Amniotic stem cell (primary cell): ENCODE measurements at places on chromosomes 2 and 18.

DNA sequence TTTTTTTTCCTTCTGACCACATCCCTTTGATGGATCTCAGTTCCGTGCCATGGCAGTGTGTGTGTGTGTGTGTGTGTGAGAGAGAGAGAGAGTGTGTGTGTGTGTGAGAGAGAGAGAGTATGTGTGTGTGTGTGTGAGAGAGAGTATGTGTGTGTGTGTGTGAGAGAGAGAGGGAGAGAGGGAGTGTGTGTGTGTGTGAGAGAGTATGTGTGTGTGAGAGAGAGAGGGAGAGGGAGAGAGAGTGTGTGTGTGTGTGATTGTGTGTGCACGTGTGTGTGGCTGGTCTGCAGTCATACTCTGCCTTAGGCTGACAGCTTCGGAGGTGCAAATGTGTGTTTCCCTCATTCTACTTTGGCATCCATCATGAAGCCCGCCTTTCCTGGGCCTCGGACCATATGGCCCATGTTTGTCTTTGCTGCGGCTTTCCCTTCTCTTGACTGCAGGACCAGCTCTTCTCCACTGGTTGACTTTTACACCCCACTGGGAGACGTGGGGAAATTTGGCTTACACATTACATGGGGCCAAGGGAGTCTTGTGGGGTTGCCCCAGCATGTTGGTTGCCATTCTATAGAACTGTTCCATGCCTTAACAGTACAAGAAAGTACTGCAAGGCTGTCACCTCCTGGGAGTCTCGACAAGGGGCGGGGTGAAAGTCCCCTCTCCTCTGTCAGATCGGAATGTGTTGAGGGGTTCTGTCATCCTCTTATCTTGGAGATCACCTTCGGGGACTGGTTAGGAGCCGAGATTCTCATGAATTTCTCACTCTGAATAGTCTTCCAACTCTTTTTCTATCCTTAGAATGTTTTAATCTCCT is 21.6 kb downstream of the TSN start:
- no peak for DNase-seq

GRCh38 chr2:80061881-80062280 is 242.7 kb downstream of the LRRTM1 start:
- DNase-seq: no peak

- no peak for DNase-seq
Measured at GRCh38 chr2:45902781-45903375, 251.4 kb downstream of the PRKCE start.

GRCh38 chr2:235500110-235500760 is 6.4 kb downstream of the AGAP1 start:
- DNase-seq: no peak

- no peak for DNase-seq
Measured at GRCh38 chr2:127411653-127412369, 6.4 kb upstream of the PROC start.

GRCh38 chr2:239271882-239272281 is 128.9 kb downstream of the HDAC4 start:
- no peak for DNase-seq

DNA sequence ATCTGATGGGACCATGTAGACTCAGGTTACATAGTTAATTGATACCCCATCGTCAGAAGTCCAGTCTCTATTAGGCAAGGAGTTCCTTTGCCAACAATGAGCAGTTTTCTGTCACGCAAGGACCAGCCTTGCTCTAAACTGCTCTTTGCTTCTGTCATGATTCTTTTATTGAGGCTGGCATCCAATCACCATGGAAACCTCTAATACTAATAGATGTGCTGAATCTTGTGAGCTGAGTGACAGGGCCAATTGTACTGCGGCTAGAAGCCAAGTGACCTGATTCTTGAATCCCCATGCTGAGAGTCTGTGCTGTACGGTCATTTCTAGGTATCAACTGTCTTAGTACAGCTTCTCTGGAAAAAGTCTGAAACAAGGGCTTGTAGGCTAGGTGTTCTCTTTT is 395.6 kb downstream of the RND3 start:
- DNase-seq: no peak

- no peak for DNase-seq
Measured at GRCh38 chr2:99072551-99072950, 69.0 kb upstream of the C2orf15 start.

- DNase-seq: no peak
Measured at GRCh38 chr18:56487801-56488200, 150.6 kb downstream of the TXNL1 start.

GRCh38 chr2:152581360-152581759 is 135.9 kb downstream of the PRPF40A start:
- no peak for DNase-seq
